ENCODE measurements at places on chromosomes 16 and 17.

GRCh38 chr17:5446786-5447185 lies 7.8 kb upstream of the C1QBP start:
- no peak for DNase-seq

DNA sequence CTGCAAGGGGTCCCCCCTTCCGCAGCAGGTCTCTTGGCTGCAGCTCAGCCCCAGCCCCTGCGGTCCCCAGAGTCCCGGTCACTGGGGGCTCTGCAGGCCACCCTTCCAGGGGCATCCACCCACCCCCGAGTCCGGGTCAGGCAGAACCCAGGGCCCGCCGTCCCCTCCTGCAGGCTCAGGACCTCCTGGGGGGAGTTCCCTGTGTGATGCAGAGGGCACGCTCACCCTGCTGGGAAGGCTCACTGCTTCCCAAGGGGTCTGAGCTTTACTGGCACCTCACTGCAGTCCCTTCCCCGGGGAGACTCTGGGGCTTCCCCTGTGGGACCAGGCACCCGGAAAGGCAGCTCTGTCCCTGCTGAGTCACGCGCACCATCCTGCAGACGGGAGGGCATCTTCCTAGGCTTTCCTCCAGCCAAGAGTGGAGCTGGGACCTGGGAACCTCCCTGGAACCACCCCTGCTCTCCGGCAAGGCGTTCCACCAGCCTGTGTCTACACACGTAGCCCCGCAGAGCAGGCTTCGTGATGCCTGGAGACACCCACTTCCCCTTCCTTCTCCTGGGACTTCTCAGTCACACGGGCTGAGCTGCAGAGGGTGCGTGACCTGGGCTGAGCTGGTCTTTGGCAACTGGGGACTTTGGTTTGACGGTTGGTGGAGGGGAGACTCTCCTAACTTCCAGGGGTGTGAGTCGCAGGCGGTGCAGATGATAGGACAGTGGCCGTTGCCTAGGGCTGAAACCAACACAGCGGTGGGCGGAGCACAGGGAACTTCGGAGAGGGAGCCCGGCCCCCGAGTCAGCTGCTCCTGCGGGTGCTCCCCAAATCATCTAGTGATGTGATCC lies 23.4 kb downstream of the SLC25A10 start:
- peak; percentile 25 for DNase-seq

DNA sequence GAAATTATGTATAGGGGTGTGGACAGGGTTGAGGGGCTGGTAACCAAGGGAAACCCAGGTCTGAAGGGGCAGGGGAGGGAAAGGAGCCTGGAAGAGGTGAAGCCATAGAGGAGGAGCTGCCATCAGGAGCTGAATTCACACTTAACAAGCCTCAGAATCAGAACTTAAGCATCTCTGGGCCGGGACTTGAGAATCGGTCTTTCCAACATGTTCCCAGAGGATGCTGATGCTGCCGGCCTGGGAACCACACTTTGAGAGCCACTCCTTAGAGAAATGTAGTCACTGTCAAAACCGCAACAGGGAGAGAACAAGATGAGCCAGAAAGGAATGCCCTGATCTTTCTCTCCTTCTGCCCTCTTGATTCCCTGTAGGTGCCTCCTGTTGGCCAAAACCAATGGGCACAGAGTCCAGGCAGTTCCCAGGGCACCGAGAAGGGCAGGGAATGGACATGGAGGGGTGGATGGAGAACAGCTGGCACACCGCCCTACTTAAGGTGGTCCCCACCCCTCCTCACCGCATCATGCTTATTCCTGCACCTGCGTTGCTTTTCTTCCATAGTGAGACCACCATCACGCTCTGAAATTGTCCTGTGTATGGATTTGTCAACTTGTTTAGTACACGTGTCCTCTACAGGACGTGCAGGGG lies 88.5 kb downstream of the GSG1L start:
- DNase-seq, result no peak

GRCh38 chr16:19152042-19152441 lies 16.0 kb upstream of the SYT17 start:
- no peak for DNase-seq

DNA sequence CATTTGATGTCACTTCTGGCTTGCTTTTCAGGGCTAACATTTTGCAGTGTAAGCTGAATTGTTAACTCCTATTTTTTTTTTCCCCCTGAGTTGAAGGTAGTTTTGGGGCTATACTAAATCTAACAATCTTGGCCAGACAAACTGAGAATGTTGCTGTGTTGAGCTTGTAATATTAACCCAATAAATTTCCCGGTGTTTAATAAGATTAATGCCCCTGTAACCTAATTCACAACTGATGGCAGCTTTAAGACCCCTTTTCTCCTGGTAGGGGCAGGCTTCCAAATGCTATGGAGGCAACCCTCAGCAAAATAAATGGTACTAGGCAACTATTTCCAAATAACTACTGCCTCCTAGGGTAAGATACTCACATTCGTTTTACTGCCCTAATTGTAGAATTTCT lies 549.6 kb upstream of the KIF2B start:
- DNase-seq, result no peak

- DNase-seq, result no peak
Measured at GRCh38 chr17:58311429-58311894, 17.1 kb downstream of the TSPOAP1 start.

DNA sequence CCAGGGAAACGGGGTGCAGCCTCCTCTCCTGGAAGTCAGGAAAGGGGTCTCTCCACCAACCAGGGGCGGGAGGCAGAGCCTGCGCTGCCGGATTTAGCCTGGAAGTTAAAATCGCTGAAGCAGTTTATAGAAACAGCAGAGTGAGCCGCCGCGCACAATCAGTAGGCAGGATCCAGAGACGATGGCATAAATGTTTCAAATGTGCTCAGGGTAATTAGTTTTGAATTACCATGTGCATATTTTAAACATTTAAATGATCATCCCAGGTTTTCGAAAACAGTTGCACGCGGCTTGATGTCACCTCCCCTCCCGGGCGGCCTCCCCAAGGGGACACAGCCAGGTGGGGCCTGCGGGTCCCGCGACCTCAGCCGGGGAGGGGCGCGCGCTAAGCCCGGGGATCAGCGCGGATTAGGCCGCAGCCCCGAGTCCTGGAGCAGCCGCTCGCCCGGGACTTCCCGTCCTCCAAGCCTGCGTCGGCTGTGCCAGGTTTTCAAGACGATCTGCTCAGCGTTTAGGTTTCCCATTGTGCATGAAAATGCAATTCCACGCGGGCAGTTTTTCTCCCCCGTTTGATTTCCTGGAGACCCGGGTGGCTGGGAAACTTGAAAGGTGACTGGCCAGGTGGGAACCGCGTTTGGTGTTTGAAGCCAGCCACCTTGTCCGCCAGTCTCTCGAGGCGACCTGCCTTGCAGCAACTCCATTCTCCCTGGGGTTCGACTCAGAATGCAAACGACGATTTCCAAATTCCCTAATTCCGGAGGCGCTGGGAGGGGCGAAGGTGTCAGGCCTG lies 78.3 kb downstream of the RPA1 start:
- peak; percentile 13 for DNase-seq

DNA sequence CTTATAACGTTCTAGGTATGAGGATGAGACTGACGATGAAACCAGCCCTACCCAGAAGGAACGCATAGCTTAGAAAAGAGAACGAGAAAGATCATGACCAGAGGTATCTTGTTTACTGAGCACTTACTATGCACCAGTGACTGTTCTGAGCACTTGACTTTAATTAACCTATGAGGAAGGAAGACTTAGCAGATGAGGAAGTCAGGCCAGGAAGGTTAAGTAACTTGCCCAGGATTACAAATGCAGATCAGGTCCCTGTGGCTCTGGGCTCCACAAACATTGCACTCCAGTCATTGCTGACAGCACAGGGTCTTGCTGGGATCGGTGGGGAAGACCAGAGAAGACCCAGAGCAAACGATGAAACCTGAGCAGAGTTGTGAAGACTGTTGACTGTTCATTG lies 7.1 kb downstream of the KRT13 start:
- no peak for DNase-seq

DNA sequence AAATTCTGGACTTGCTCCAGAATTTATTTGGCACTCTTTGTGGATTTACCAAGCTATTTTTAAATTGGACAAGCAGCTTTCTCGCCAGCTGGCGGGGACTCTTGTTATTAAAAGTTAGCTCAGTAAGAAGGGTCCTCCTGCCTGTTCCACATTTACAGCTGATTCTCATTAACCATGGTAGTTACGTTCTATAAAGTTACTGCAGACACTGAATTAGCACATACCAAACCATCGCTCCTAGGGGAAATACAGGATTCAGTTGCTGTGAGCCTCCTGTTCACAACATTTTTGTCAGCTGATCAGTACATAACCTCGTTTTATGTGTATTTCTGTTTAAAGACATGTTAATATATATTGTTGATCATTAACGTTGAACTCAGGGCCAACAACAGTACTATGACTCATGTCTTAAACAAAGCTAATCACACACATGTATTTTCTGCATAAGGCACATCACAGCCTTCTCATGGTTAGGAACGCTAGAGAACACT lies 4.2 kb downstream of the LDAF1 start:
- DNase-seq, result no peak

DNA sequence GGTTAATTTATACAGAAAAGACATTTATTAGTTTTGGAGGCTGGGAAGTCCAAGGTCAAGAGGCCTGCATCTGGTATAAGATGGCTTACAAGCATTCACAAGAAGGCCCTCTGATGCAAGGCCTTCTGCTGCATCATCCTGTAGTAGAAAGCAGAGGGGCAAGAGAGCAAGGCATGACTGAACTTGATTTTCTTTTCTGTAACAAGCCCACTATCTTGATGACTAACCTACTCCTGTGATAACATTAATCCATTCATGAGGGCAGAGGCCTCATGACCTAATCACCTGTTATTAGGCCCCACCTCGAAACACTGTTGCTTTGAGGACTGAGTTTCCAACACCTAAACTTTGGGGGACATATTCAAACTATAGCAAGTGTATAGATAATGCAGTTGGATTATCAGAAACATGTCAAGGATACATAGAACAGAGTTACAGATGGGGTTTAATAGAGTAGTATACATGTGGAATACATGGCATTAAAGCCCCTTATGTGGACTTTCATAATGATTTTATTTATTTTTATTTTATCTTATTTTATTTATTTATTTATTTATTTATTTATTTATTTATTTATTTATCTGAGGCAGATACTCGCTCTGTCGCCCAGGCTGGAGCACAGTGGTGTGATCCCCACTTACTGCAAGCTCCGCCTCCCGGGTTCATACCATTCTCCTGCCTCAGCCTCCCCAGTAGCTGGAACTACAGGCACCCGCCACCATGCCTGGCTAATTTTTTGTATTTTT lies 88.2 kb downstream of the CHD9 start:
- DNase-seq, result no peak
